NCI-H460 (cell line): ENCODE measurements at places on chromosomes 7 and 10.

DNA sequence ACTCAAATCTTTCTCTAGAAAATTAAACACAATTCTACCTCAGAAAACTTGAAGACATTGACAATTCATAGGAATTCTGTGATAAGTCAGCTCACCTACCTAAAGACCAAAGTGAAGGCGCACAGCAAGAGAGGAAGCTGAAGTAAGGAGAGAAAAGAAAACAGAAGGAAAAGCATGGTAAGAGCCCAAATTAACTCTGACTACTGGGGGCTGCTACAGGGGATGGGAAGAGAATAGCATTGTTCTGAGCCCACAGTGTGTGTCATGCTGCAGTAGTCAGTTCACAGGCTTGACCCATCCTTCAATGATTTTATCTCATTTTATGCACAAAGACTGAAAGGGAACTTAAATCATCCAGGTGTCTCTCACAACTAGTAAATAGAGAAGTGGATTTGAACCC lies 111.3 kb downstream of the PTEN start:
- no peak for DNase-seq

- DNase-seq: no peak
Measured at GRCh38 chr10:810351-810846, 120.9 kb upstream of the DIP2C start.

DNA sequence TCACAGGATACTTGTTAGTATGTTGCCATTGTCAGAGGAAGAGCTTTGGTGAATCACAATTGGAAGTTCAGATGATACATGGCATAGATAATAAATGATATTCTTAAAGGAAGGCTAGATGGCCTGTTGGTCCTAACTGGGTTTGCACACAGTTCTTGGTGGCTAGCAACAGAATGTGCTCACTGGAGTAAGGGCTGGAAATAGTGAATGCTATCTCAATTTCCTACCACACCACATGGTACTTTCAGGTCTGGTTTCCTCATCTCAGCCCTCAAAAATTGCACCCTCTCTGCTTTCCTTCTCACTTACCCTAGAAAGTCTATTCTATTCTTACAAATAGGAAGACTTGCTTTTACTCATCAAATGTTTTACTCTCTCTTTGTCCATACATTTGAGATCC lies 622.5 kb downstream of the ANKRD7 start:
- no peak for DNase-seq

- DNase-seq: no peak
Measured at GRCh38 chr7:101116898-101117297, 10.0 kb upstream of the SERPINE1 start.

DNA sequence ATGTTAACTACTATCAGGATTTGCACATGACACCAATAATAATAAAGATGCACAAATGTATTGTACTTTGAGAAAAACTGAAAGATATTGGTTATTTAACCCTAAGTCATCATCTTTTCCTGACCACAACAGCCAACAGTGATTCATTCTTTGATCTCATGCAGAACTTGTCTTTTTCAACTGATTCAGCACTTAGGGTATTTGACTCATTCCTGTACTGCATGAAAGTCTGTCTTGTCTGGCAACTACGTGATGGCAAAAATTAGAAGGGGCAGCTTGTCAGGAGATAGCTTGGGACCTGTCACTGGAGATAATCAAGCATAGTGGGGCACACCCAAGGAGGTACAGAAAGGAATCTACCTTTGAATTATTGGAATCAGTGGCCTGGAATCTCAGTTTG lies 77.8 kb upstream of the LRRC17 start:
- no peak for DNase-seq

GRCh38 chr10:132666705-132667341 lies 119.1 kb downstream of the NKX6-2 start:
- DNase-seq: no peak

GRCh38 chr7:27423290-27423689 lies 180.7 kb downstream of the EVX1 start:
- no peak for DNase-seq

DNA sequence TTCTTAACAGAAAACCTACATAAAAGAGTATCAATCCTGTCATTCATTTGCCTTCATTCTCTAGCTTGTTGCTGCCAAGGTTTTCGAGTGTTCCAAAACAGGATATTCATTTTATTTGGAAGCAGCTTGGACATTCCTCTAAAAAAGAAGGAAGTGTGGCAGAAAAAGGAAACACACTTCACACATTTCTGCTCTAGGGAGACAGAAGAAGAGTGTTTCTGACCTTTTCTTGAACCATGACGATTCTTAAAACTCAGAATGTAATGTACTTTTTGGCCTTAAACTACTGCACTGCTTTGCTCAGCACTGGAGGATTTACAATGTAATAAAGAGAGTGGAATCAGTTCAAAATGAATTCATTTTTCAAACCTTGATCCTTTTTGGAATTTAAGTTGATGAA lies 81.3 kb downstream of the SEMA3A start:
- no peak for DNase-seq

GRCh38 chr10:15802375-15802949 lies 57.8 kb downstream of the MINDY3 start:
- no peak for DNase-seq

- peak; percentile 24 for DNase-seq
Measured at GRCh38 chr10:12333380-12334185, 15.8 kb upstream of the CAMK1D start.
